ENCODE measurements at places on chromosomes 13 and 19. TPM values are rescaled to one million over a fixed set of nuclear protein-coding genes. Genes with fewer than 3 reads are reported as not detected.

- no peak overlapping the region for H3K4me3 ChIP-seq
- no peaks in the 10 kb centered on the region for H3K27me3 ChIP-seq
- H3K4me1 ChIP-seq, result peaks cover 12% of the 10 kb centered on the region
- peak overlapping the region; percentile 39 for H3K27ac ChIP-seq
Measured at GRCh38 chr13:51731759-51732158, 72.2 kb downstream of the DHRS12 start.

DNA sequence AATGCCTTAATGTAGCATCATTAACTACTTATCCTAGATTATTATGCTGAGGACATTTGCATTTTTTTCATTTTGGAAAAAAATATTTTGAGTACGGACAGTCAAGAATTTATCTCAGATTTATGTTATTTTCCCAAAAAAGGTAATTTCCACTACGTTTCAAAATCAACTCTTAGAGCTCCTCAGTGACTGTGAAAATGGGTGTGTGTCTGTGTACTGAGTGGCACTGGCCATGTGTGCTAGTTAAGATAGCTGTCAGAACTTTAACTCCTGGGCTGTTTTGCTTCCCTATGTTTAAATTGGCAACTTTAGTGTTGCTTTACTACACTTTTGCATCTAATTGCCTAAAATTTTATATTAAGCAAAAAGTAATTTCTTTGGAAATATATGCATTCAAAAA is 927.4 kb downstream of the EFNB2 start:
- H3K4me1 ChIP-seq, result no peaks in the 10 kb centered on the region
- no peak for DNase-seq
- no peaks in the 10 kb centered on the region for H3K27me3 ChIP-seq
- H3K4me3 ChIP-seq, result no peak overlapping the region

- no peak overlapping the region for H3K27ac ChIP-seq
- H3K27me3 ChIP-seq, result no peaks in the 10 kb centered on the region
- peaks cover 21% of the 10 kb centered on the region for H3K4me1 ChIP-seq
- H3K36me3 ChIP-seq, result peaks cover 45% of the 10 kb centered on the region
Measured at GRCh38 chr19:45409557-45409920, 3.1 kb downstream of the POLR1G start.

GRCh38 chr19:17135001-17135853 is 59.6 kb downstream of the MYO9B start:
- peak overlapping the region; percentile 34 for H3K4me3 ChIP-seq
- peak; percentile 61 for DNase-seq
- no peaks in the 10 kb centered on the region for H3K27me3 ChIP-seq
- H3K36me3 ChIP-seq, result peaks cover 29% of the 10 kb centered on the region

DNA sequence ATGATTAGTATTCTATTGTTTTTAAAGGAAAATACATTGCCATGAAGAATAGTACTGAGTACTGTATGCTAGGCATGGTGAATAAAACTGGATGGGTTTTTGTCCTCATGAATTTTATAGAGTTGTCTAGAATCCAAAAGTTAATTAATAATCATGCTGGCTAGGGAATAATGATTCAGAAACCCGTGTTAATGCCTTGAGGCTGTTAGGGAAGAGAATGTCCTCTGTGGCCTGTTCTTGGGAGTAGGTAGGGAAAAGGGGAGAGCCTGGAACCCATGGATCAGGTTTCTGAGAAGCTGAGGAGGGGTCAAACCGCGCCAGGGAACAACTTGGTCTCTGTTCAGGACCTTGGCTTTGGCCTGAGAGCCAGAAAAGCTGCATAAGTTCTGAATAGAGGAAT is 1376.3 kb upstream of the SLC10A2 start:
- no peaks in the 10 kb centered on the region for H3K4me1 ChIP-seq
- no peaks in the 10 kb centered on the region for H3K27me3 ChIP-seq
- no peaks in the 10 kb centered on the region for H3K36me3 ChIP-seq
- DNase-seq, result no peak
- H3K27ac ChIP-seq, result no peak overlapping the region

DNA sequence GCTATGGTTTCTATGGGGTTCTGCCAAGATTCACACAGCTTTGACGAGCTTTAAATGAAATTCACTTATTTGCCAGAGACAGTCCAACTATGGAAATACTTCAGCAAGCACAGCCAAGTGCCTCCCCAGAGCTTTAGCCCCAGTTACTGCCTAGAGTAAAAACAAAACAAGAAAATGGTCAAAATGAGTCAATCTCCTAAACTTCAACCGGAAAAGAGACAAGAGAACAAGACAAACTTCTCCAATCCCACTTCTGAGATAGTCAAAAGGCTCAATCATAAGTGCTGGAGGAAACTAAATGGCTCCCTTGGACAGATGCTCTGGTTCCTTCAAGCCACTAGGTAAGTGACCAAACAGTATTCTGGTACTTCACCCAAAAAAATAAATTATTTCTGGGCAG is 65.8 kb downstream of the KATNAL1 start:
- H3K4me1 ChIP-seq, result peaks cover 7% of the 10 kb centered on the region
- H3K27ac ChIP-seq, result no peak overlapping the region
- H3K27me3 ChIP-seq, result peaks cover 1% of the 10 kb centered on the region
- peaks cover 27% of the 10 kb centered on the region for H3K36me3 ChIP-seq
- no peak for DNase-seq

DNA sequence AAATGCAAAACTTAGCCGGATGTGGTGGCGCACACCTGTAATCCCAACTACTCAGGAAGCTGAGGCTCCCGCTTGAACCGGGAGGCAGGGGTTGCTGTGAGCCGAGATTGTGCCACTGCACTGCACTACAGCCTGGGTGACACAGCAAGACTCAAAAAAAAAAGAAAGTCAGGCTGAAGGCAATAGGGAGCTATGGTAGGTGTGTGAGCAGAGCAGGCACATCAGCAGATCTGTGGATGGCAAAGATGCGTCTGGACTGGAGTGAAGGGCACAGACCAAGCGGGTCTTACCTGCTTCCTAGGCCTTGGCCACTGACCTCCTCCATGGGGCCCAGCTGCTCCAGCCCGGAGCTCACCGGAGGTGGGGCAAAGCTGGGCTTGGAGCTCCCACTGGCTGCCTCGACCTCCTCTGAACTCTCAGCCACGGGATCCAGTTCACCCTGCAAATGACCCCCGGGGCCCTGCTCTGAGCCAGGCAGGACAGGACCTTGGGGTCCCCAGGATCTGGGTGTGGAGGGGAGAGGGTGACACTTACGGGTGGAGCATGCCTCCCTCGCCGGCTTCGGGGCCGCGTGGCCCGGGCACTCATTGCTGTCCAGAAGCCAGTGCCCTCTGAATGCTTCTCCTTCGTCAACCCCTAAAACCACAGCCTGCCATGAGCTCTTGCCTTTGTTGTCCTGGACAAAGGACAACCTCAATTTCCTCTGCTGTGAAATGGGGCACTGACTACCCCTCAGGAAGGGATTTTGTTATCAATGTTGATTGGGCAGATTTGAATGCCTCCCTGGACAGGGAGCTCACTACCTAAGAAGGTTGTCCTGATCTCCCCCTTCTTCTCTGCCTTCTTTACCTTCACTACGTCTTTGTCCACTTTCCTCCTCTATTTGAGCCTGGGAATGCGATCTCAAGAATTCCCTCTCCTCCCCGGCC is 569 bp downstream of the USHBP1 start:
- H3K27me3 ChIP-seq, result peaks cover 2% of the 10 kb centered on the region
- no peak overlapping the region for H3K4me3 ChIP-seq
- H3K27ac ChIP-seq, result no peak overlapping the region
- H3K4me1 ChIP-seq, result peaks cover 16% of the 10 kb centered on the region

DNA sequence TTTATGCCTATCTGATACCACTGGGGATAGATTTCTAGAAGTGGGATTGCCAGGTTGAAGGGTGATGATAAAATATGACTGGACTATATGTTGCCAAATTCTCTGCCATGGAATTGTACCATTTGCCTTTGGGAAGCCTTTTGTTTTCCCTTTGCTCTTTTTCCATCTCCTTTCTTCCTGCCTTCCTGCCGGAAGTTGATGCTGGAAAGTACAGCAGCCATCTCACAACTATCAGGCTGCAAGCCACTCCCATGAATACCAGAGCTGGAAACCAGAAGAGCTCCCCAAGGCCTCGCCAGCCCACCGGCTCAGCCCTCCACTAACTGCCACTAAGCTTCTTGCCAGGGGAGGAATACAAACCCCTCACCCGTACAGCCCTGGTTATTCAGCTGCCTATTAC is 29.7 kb downstream of the ZIC5 start:
- H3K27me3 ChIP-seq, result peaks cover 30% of the 10 kb centered on the region
- H3K27ac ChIP-seq, result no peak overlapping the region
- no peaks in the 10 kb centered on the region for H3K4me1 ChIP-seq
- no peaks in the 10 kb centered on the region for H3K36me3 ChIP-seq
- no peak overlapping the region for H3K4me3 ChIP-seq
- DNase-seq, result no peak

DNA sequence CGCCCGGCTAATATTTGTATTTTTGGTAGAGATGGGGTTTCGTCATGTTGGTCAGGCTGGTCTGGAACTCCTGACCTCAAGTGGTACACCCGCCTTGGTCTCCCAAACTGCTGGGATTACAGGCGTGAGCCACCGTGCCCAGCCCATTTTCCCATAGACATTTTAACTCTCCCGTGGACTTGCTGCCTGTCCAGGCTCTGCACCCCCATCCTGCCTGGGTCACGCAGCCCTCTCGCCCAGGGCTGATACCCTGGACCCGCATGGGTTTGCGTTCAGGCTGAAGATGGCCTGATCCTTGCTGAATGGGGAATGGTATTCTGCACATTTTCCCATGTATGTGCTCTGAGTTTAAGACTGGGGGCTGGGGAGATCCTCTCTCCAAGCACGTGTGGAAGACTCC is 46.0 kb upstream of the RANBP3 start:
- H3K27me3 ChIP-seq, result no peaks in the 10 kb centered on the region
- H3K27ac ChIP-seq, result no peak overlapping the region
- H3K4me1 ChIP-seq, result no peaks in the 10 kb centered on the region
- H3K36me3 ChIP-seq, result peaks cover under 1% of the 10 kb centered on the region
- DNase-seq, result no peak
- no peak overlapping the region for H3K4me3 ChIP-seq

GRCh38 chr13:22773465-22773864 is 407.3 kb upstream of the SGCG start:
- no peak overlapping the region for H3K27ac ChIP-seq
- no peak overlapping the region for H3K4me3 ChIP-seq

DNA sequence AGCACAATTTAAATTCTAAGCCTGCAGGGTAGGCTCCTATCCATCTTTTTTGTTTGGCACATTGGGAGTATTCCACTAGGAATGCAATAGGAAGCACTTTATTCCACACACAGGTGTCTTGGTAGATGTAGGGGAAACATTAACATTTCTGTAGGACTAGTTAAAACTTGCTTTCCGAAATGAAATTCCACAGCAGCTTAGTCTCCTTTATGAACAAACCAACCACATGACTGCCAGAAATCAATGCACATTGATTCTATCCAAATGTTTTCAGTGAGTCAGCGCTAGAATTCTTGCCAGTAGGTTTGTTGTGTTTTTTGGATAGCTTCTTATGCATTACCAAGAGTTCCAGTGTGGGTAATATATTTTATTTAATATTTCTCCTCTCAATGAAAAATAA is 207.9 kb upstream of the CSNK1A1L start:
- H3K36me3 ChIP-seq, result no peaks in the 10 kb centered on the region
- no peaks in the 10 kb centered on the region for H3K27me3 ChIP-seq
- no peak overlapping the region for H3K4me3 ChIP-seq
- no peak overlapping the region for H3K27ac ChIP-seq
- no peaks in the 10 kb centered on the region for H3K4me1 ChIP-seq

GRCh38 chr19:14402332-14403144 is 16.6 kb downstream of the DDX39A start:
- H3K36me3 ChIP-seq, result peaks cover 61% of the 10 kb centered on the region
- H3K4me1 ChIP-seq, result peaks cover 6% of the 10 kb centered on the region
- H3K27me3 ChIP-seq, result no peaks in the 10 kb centered on the region
- no peak for DNase-seq

- H3K4me3 ChIP-seq, result no peak overlapping the region
- H3K36me3 ChIP-seq, result no peaks in the 10 kb centered on the region
- no peaks in the 10 kb centered on the region for H3K27me3 ChIP-seq
- H3K27ac ChIP-seq, result no peak overlapping the region
- H3K4me1 ChIP-seq, result peaks cover 8% of the 10 kb centered on the region
Measured at GRCh38 chr19:5823579-5824281, 15.8 kb downstream of the FUT6 start.

DNA sequence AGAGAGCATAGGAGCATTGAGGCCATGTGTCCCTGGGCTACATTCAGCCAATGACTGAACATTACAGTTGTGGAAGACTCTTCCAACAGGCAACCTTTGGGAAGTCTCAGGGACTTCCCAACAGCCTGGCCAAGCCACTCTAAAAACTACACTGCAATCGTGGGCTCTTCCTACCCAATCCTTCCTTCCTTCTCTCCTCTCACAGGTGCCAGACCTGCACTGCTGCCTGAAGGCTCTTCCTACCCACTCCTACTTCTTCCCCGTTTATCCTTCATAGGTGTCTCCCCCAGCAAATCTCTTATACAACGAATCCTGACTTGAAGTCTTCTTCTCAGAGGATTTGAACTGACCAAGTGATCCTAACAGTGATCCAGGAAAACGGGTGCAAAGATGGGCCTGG is 47.1 kb upstream of the MBNL2 start:
- DNase-seq, result no peak
- peaks cover 4% of the 10 kb centered on the region for H3K4me1 ChIP-seq
- H3K27me3 ChIP-seq, result peaks cover 15% of the 10 kb centered on the region

DNA sequence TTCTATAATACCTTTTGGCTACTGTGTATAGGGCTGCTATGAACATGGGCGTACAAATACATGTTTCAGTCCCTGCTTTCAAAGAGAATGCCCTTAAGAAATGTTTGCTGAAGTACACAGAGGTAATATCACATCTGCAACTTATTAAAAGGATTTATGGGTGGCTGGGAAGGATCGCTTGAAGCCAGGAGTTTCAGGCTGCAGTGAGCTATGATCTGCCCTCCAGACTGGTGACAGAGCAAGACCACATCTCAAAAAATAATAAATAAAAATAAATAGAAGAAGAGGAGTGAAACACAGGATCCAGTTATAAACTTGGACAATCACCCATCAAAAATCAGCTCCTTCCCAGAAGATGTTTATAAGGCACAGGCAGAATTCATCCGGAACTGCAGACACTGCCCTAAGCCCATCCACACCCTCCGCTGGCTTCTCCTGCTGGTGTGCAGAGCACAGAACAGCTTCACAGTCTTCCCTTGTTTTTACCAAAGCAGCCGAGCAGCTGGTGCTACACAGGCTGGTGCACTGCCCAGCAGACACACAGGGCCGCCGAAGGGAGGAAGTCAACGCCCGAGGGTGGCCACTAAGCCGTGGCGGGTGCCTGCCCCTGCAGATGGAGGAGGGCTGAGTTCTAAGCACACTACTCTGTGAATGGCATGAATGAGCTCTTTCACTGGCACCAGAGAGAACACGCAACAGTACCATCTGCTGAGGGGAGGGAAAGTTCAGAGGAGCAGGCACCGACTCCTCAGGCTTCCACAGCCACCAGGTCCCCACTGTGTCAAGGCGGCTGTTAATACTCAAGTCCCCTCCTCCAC is 44.0 kb downstream of the BRD4 start:
- H3K36me3 ChIP-seq, result peaks cover 4% of the 10 kb centered on the region
- no peaks in the 10 kb centered on the region for H3K27me3 ChIP-seq

GRCh38 chr19:50549927-50550593 is 18.2 kb downstream of the LRRC4B start:
- H3K36me3 ChIP-seq, result no peaks in the 10 kb centered on the region
- no peak overlapping the region for H3K27ac ChIP-seq
- DNase-seq, result no peak
- H3K4me1 ChIP-seq, result no peaks in the 10 kb centered on the region
- no peak overlapping the region for H3K4me3 ChIP-seq
- H3K27me3 ChIP-seq, result peaks cover 33% of the 10 kb centered on the region

GRCh38 chr13:66402546-66402945 is 827.6 kb downstream of the PCDH9 start:
- no peak for DNase-seq
- H3K27me3 ChIP-seq, result no peaks in the 10 kb centered on the region
- no peaks in the 10 kb centered on the region for H3K4me1 ChIP-seq

The TGDS gene
- 27.5 TPM for total RNA-seq

Data from activated CD4-positive, alpha-beta T cell treated with anti-CD3 and anti-CD28 coated beads, Interleukin-2, amount 10 ng/mL, durations not matched to agents 24 days and 14 days (primary cell).